ENCODE measurements at places on chromosomes 2 and 18.

GRCh38 chr2:104388296-104388695 lies 465.6 kb upstream of the POU3F3 start:
- no peak for DNase-seq

DNA sequence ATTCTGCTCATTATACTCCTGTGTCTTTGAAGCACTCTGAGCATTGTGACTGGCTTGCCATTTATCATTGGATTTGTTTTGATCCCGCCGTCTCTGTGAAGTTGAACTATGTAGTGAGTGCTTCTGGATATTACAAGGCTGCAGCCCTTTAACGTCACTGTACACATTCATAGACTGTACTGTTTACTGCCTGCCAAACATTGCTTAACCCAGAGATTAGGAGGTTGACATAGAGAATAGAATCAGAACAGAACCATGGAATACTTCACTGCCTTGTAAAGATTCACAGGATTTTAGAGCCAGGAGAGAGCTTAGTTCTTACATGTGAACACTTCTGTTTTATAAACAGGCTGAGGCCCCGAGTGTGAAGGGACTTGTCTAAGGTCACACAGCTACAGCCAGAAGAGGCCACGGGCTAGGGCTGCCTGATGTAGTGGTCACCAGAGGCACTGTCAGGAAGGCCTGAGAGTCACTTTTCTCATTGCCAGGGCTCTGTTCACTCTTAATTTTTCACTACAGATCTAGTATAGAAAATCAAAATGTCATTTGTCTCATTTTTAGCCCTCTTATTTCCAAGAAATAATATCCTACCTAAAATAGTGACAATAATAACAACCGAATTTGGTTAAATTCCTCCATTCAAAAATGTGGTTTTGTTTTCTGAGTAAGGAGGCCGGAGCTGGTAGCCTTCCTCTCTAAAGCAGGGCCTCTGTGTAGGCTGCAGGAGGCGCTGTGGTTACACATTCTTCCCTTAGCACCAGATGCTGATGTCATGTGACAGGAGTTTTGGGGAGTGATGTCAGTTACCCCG lies 87.9 kb downstream of the UGGT1 start:
- peak; percentile 32 for DNase-seq

- DNase-seq: no peak
Measured at GRCh38 chr18:64851726-64852125, 702.8 kb upstream of the LINC00305 start.

DNA sequence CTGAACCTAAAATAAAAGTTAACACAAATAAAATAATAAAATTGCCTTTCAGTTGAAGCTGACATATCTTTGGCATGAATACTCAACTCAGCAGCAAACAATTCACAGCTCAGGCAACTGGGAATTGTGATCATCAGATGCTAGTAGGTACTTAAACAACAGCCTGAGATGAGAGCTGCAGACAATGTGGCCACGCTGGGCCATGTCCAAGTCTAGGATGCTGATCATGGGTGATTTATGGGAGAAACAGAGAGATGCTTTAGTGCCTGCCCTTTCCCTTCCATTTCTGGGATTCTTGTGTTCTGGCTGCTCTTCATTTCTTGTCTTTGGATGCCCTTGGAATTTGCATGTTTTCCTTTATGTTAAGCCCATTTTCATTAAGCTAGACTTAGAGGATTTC lies 212.4 kb upstream of the CWC22 start:
- DNase-seq: no peak

DNA sequence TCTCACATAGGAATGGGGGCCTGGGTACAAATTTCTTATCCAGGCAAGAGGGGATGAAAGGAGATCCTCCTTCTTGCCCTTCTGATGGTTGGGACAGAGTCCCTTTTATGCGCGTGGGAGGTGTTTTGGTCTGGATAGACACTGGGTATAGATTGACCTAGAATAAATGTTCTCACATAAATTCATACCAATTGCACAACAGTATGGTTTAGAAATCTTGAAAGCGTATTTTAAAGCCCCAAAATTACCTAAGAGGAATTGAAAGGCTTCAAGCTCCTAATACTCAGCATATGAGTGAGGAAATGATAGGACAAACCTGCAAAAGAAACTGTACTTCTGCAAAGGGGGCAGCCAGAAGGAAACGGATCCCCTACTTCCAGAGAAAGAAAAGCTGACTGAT lies 2.6 kb upstream of the BCL2 start:
- DNase-seq: no peak

DNA sequence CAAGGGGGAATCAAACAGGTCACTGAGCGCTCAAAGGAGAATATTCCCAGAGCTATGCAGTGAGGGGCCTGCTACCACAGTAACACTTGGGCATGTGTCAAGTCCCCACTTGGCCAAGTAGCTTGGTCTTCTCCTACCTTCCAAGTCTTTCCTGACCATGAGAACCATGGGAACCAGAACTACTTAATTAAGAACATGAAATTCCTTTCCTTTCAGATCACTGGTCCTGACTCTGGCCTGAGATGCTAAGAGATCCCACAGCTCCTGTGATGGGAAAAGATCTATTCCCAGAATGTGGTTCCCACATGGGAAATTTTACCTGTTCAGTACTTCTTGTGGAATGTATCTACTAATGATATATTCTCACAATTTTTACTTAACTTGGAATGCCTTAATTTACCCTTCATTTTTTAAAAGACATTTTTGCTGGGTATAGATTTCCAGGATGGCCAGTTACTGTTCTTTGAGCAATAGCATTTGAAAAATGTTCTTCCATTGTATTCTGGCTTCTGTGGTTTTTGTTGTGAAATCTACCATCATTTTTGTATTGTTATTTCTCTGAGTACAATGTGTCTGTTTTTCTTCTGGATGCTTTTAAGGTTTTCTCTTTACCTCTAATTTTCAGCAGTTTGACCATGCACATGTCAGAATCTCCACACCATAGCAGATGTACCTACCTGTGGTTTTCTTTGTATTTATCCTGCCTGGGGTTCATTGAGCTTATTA lies 37.9 kb downstream of the KCNIP3 start:
- DNase-seq: no peak

DNA sequence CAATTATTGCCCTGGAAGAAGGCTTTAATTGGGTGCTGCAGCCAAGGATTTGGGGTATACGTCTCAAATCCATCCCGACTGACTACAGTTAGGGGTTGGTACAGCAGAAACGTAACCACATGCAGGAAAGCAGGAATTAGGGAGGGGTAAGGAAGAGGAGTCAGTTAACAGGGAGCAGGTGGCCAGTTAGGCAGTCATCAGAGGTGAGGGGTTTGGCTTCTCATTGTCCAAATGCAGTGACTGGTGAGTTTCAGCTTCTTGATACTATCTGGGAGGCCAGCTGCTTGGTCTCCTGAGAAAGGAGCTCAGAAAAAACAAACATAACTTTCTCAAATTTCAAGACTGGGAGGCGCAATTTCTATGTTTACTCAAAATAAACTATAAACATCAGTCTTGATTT lies 38.8 kb upstream of the UBE2F start:
- no peak for DNase-seq

- DNase-seq: no peak
Measured at GRCh38 chr2:46656640-46657039, 177.3 kb downstream of the TMEM247 start.

GRCh38 chr2:101132202-101132601 lies 19.0 kb downstream of the TBC1D8 start:
- DNase-seq: no peak

DNA sequence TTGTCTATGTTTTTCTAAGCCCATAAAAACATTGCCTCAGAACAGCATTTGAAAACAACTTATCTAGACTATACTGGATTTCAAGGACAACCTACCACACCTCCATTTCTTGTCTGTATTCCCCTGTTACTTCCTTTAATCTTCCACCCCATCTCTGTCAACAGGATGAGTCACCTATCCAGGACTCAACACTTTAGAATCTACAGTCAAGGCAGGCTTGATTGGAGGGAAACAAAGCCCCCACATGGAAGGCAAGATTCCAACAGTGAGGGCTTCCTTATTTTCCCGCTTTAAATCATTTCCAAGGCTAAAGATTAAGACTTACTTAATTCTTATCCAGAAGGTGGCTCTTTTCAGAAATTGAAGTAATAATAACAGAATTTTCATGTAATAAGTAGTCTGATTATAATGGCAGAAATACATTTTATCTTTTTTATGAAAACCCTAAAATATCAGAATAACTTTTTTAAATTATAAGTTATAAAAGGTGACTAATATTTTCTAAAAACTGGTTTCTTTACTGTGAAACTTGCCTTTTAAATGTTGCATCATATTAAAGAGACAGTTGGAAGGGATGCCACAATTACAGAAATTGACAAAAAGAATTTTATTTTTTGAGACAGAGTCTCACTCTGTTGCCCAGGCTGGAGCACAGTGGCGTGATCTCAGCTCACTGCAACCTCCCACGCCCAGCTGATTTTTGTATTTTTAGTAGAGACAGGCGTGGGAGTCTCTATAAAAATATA lies 138.7 kb upstream of the CCDC150 start:
- DNase-seq: no peak

GRCh38 chr2:60352491-60353405 lies 200.7 kb downstream of the BCL11A start:
- no peak for DNase-seq

DNA sequence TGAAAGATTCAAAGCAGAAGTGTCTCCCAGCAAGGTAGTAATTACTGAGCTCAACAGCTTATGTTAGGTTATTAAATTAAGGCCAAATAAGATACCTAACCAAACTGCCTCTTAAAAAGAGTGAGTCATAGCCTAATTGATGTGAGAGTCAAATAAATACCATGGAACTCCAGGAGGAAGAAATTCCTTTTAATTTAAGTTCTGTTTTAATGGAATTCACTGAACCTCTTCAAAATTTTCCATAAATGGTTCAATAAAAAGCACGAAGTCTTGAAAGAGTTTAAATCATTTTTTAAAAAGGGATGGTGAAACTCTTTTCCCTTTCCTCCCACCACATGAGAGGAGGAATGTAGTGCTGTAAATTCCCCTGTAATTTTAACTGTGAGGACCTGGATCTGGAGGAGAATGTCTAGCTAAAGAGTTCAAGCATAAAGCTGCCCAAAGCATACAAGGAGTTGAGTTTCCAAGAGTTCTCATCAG lies 180.8 kb upstream of the MMADHC start:
- no peak for DNase-seq

DNA sequence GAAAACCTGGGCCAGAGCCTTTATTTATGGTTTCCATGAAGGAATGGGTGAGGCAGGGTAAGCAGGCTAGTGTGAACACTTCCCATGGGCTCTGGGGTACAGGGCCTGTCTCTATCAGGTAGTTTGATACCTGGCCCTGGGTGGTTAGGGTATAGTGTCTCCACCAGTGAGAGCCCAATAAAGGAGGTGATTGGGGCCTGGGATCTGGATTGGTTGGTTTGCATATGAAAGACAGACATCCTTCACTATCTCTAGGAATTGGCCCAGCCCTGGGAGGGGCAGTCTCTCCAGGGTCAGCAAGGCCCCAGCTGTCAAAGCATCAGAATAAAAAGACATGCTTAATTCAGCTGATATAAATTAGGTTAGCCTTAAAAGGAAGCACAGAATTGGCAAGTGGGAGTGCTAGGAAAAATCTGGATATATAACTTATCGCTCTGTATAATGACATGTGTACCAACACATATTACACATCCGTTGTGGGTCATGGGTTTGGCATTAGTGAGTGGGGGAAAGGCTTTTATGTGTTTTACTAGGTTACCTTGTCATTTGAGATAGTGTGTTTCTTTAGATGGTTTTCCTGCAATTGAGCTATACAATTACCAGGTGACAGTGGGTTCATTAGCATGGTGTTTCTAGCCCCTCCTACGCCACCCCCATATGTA lies 18.5 kb upstream of the TMEM178A start:
- DNase-seq: no peak

DNA sequence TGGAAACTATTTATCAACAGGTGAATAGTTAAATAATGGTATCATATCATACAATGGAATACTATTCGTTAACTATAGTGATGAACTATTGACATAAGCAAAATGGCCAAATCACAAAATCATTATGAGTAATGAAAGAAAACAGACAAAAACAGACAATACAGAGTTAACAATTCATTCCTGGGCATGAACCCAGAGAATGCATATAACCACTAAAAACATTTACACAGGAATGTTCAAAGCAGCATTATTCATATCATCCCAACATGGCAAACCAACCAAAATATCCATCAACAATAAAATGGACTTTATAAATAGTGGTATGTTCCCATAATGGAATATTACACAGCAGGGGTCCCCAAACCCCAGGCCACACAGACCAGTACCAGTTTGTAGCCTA lies 131.2 kb upstream of the CYP1B1 start:
- DNase-seq: no peak

DNA sequence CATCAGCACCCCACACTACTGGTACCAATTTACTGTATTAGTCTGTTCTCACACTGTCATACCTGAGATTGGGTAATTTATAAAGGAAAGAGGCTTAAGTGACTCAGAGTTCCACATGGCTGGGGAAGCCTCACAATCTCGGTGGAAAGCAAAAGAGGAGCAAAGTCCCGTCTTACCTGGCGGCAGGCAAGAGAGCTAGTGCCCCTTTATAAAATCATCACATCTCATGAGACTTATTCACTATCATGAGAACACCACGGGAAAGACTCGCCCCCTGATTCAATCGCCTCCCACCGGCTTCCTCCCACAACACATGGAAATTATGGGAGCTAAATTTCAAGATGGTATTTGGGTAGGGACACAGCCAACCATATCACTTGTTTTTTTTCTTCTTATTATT lies 717.2 kb downstream of the TRIB2 start:
- no peak for DNase-seq

GRCh38 chr18:74149878-74150277 lies 1.6 kb downstream of the TIMM21 start:
- no peak for DNase-seq

DNA sequence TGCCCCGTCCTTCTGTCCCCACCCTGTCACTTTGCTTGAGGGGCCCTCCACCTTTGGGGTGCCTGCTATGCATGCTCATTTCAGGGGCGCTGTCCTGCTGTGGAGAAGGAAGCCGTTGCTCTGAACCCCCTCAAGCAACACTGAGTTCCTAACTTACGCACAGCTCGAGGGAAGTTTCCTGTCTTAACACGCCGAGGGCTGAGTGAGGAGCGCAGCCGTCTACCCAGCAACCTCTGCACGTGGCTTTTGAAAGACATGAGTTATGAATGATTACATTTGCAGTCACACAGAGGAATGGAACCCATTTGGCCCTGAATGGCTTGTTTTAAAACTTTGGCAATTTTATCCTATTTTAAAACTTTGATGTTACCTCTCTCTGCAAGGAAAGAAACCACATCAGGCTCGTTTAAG lies 14.0 kb downstream of the RAMP1 start:
- no peak for DNase-seq

Measured in NCI-H1694 (cell line).